Camera-type eye (tissue), 1 donor: ENCODE measurements at places on chromosomes 5 and 9. TPM values are rescaled to one million over a fixed set of nuclear protein-coding genes. Genes with fewer than 3 reads are reported as not detected.

SLC4A9 gene
- total RNA-seq, result not detected

CCNO gene
- 0.27 TPM for total RNA-seq

NUTM2F gene
- not detected for total RNA-seq

ZDHHC11 gene
- total RNA-seq, result 10.3 TPM

MEF2C gene
- total RNA-seq, result 102 TPM

SPZ1 gene
- total RNA-seq, result not detected

IFNA13 gene
- total RNA-seq, result not detected

SPINK6 gene
- total RNA-seq, result not detected

RMND5B gene
- total RNA-seq, result 34.6 TPM

PCDHGB3 gene
- total RNA-seq, result 14.2 TPM

LCN15 gene
- not detected for total RNA-seq

CER1 gene
- 0.88 TPM for total RNA-seq

CD274 gene
- 1.4 TPM for total RNA-seq
